CD4-positive, alpha-beta T cell treated with Interleukin-4 for 4 hours (primary cell): ENCODE measurements at places on chromosomes 11 and 22.

GRCh38 chr22:40396882-40397281 lies 26.5 kb downstream of the SGSM3 start:
- no peak for DNase-seq

- DNase-seq: no peak
Measured at GRCh38 chr11:71418643-71419042, 29.6 kb downstream of the DHCR7 start.

DNA sequence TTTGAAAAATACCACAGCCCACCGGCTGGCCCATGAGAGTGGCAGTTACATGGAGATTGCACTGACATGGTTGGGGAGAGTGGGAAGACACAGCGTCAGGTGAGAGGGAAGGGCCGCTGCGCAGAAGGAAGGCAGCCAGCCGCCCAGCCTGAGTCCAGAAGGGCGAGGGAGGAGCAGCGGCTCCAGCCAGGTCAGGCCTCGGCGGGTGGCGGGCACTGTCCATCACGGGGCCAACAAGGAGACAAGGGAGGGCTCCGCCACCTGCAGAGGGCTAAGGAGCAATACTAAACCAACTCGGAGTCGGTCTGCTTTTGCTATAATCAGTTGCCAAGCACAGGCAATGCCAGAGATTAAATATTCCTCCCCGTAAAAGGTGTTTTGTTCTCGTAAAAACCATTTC lies 384.5 kb downstream of the TBC1D22A start:
- DNase-seq: no peak

DNA sequence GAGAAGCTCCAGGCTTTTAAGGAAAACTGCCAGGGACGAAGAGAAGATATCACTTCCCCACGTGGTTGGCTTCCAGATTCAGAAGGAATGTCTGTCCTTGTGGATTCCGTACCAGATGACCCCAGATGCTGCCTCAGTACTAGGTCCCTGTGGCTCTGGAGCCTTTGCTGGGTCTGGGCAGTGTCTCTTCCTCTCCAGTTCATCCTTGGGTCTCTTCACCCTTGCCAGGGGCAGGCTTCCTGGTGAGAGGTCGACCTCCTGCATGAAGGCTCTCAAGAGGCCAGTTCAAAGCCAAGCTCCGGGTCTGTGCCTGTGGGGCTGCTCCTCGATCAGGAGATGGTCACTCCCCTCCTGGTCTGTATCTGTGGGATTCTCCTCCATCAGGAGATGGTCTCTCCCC lies 74.7 kb upstream of the B3GAT1 start:
- no peak for DNase-seq

DNA sequence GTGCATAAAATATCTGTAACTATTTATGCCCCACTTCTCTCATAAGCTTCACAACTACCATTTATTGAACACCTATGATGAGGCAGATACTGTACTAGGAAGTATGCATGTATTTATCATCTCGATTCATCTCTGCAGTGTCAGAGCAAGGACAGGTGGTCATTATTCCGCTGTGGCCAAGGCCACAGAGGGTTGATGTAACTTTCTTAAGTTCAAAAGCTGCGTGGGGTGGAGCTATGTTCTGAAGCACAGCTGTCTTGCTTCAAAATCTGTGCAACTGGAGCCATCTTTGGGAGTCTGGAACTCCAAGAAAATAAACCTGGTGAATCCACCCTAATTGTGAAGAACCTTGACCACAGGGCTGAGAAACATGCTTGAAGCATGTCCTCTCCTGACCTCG lies 60.2 kb upstream of the HMGXB4 start:
- DNase-seq: no peak

GRCh38 chr11:92929246-92929645 lies 40.2 kb upstream of the MTNR1B start:
- no peak for DNase-seq

DNA sequence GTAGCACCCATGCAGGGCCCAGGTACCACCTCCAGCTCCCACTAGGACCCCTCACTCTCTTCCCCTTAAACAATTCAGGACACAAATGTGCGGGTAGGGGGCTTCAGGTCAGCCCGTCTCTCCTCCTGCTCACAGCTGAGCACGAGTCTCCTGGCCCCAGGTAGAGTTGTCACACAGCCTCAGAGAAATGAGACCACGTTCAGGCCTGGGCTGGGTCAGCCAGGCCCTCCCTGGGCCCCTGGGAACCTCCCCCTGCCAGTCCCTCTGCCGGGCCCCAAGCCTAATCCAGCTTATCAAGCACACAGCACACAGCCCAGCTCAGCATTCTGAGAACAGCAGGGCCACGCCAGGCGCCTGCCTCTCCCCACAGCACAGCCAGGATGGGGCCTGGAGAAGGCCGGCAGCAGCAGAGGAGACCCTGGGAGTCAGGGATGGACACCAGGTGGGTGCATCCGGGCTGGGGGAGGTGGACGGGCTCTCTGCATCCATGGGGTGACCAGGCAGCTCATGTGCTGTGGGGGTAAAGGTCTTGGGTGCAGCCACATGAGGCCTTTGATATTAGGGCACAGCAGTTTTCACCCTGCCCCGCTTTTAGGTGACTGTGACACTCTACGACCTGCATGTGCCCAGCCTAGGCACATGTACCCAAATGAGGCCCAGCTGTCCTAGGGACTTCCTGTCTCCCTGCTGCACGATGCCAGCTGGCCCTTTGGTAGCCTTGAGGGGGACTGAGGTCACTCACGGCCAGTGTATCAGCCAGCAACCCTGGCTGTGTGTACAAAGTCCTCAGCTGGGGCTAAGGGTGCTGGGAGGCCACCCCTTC lies 87.0 kb downstream of the MORC2 start:
- DNase-seq: no peak

DNA sequence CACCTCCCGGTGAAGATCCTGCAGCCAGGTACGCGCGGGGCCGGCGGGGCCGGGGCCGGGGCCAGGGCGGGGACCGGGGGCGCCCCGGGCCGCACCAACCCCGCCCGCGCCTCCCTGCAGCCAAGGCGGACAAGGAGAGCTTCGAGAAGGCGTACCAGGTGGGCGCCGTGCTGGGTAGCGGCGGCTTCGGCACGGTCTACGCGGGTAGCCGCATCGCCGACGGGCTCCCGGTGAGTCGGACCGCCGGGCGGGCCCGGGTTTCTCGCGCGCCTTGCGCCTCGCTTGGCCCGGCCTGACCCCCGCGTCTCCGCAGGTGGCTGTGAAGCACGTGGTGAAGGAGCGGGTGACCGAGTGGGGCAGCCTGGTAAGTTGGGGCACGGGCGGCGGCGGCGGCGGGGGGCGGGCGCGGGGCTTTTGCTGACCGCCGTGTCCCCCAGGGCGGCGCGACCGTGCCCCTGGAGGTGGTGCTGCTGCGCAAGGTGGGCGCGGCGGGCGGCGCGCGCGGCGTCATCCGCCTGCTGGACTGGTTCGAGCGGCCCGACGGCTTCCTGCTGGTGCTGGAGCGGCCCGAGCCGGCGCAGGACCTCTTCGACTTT lies 531 bp downstream of the PIM3 start:
- no peak for DNase-seq

DNA sequence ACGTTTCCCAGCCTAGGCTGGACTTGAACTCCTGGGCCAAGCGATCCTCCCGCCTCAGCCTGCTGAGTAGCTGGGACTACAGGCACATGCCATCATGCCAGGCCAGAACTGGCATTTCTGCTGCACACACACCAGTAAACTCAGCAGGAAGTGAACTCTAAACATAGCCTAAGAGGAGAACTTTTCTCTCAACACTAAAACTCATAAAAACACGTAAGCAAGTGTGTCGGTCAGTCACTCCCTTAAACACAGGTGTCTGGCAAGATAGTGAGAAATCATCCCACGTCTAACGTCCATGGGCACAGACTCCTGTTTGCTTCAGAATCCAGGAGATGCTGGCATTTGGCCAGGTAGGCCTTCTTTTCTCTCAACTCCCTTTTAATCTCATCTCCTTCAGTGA lies 104.8 kb downstream of the RPL27A start:
- DNase-seq: no peak

GRCh38 chr11:2390725-2391151 lies 9.8 kb upstream of the TSSC4 start:
- no peak for DNase-seq

- DNase-seq: no peak
Measured at GRCh38 chr11:119776031-119776636, 47.1 kb upstream of the NECTIN1 start.

GRCh38 chr11:13388741-13389140 lies 74.3 kb downstream of the BTBD10 start:
- DNase-seq: no peak

DNA sequence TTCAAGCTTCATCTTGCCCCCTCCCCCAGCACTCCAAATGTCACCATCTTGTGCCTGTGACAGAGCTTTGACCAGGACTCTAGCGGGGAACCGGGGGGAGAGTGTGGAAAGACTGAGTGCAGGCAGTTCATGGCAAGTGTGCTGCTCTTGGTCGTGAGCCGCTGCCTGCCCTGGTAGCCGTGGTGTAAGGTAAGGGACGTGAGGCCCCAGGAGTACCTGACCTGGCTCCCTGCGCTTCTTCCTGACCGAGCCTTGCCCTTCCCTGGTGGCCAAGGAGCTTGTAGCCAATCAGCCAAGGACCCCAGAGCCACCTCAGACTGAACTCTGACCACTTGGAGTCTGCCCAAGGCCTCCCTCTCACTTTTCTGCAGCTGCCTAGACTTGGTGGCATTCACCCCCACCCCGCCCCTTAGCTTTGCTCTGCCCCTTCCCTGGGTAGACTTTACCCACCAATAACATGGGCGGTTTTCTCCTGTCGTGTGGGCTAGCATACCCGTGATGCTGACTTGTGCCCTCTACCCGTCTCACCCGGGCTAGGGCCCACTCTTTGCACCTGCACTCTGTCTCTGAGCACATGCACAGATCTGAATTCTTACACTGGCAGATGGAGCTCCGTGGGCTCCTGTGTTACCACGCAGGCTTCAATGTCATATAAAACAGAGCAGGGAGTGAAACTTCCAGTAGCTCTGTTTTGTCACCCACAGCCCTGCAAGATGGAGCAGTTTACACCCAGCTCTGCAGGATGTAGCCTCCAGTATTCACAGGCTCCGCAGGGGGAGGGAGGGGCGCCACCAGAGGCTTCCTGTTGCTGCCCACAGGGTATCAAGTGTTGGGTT lies 1.5 kb downstream of the DGKZ start:
- peak; percentile 73 for DNase-seq

- peak; percentile 20 for DNase-seq
Measured at GRCh38 chr11:104934594-104934993, 33.8 kb downstream of the CASP4 start.

DNA sequence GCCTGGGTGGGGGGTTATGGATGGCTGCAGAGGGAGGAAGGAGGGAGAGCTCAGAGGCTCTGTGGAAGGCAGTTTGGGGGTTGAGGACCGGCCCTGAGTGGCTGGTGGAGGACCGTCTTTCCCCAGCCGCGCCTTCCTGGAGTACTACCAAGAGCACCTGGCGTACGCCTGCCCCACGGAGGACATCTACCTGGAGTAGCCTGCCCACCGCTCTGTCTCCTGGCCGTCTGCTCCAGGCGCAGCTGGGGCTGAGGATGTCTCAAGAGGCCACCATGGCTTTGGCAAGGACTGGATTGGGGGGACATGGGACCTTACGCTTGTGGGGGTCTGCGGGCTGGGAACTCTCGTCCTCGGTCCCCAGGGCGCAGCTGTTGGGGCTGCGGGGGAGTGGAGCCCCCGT lies 10.0 kb downstream of the MAPK8IP2 start:
- DNase-seq: no peak

DNA sequence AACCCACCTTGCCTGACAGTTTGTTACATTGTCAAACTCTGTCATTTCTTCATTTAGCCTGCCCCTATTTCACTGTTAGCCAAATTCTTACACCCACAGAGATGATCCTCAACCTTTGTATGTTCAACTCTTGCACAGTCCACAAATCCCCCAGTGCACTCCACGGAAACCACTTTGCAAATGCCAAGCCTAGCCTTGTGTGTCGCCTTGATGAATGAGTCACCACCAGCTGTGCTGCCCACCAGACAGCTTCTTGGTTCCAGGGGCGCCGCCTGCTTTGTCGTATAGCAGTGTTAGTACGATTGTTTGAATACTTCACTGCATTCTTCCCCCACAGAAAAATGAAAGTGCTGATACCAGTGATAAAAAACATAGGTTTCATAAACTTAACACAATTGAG lies 686.3 kb downstream of the NTM start:
- DNase-seq: no peak
